Right atrium auricular region (tissue), 2 donors: ENCODE measurements at places on chromosomes 3 and 15.

DNA sequence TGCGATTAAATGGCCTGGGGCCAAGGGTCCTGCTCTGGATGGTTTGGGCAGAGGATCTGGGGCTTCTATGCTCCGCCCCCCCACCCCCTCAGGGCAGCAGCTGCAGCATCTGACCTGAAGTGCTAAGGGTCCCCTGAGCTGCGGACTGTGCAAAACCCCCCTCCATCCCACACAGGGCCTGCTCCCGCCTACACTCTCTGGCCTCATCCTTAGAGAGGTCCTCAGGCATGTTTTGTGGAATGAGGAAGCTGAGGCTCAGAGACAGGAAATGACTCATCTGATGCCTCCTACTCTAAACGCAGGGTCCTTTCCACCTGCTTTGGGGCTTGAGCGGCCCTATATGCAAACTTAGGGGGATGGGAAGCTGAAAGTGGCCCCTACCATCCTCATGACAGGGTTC lies 59.5 kb upstream of the CTSH start:
- no peak for DNase-seq

GRCh38 chr3:179265875-179266274 lies 15.0 kb upstream of the KCNMB3 start:
- DNase-seq = no peak

DNA sequence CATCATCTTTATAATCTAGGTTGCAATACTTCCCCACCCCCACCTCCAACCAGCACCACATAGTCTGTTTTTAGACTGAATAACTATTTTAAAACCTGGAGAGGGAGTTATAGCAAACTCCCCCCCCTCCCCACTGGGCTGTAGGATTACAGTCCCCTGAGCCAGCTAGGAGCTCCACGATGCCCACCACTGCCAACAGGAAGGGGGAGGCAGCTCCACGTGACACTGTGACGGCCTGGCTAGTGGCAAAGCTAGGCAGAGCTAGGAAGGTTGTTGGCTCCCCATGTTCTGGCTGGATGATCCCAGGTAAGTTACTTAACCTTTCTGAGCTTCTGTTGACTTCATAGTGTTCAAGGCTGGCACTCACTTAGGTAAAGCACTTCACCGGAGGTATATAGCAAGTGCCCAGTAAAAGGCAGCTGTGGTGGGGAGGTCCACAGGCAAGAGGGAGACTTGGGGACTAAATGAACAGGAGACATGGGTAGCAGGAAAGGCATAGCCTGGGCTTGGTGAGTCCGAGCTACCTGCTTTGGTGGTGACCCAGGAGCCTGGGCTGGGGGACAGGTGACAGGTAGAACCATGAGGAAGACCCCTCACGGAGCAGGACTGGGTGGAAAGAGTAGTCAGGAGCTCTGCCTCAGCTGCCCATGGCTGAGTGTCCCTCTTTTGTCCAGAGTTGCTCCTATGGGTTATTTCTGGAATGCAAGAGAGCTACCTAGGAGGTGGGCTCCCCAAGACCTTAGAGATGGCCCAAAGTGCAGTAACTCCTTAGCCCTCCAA lies 4.0 kb upstream of the TBC1D21 start:
- DNase-seq = no peak

- no peak for DNase-seq
Observed at GRCh38 chr3:61297821-61298220, 46.6 kb upstream of the FHIT start.

DNA sequence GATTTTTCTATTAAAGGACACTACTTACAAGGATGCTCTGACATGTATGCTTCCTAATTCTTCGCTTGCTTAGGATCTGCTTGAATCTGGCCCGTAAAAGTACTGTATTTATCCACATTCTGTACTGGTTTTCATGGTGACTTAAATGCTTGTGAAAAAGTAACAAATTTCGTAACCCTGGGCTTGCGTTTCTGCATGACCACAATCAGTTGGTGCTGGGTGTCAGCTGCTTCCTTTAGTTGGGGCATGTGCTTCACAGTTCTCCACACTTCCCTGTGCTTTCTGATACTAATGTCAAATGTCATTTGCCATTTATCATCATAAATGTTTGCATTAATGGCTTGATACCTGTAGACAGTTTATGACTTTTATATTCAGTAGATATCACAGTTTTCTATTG lies 218.4 kb upstream of the MLF1 start:
- DNase-seq = no peak

GRCh38 chr3:10149226-10149625 lies 7.6 kb downstream of the VHL start:
- DNase-seq = no peak

DNA sequence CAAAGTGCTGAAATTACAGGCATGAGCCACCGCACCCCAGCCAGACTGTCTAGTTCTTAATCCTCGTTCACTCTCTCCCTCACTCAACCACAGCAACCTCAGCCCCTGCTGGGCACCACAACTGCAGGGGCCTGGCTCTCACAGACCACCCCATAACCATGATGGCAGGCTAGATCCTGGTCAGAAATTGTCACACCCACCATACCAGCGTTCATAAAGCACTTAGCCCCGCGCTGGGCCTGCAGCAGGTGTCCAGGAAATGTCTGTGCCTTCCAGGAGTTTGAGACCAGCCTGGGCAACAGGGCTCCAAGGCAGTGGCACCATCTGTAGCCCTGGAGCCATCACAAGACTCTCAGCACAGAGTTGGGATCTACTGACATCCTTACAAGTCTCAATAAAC lies 1.9 kb downstream of the SHISA5 start:
- no peak for DNase-seq

DNA sequence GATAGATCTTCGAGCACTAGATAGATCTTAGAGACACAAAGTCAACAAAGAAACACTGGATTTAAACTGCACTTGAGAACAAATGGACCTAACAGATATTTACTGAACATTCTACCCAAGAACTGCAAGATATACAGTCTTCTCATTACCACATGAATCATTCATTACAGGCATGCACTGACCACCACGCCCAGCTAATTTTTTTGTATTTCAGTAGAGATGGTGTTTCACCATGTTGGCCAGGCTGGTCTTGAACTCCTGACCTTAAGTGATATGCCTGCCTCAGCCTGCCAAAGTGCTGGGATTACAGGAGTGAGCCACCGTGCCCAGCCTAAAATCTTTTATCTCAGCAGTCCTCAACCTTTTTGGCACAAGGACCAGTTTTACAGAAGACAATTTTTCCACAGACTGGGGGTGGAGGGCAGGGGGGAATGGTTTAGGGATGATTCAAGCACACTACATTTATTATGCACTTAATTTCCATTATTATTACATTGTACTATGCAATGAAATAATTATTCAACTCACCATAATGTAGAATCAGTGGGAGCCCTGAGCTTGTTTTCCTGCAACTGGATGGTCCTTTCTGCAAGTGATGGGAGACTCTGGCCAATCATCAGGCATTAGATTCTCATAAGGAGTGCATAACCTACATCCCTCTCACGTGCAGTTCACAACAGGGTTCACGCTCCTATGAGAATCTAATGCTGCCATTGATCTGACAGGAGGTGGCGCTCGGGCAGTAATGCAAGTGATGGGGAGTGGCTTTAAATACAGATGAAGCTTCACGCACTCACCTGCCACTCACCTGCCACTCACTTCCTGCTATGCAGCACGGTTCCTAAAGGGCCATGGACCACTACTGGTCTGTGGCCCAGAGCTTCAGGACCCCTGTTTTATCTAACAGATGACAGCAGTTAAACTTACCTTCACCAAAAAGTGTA lies 21.7 kb downstream of the CSNK1G1 start:
- no peak for DNase-seq

GRCh38 chr3:50417637-50418033 lies 58.3 kb upstream of the TMEM115 start:
- no peak for DNase-seq

DNA sequence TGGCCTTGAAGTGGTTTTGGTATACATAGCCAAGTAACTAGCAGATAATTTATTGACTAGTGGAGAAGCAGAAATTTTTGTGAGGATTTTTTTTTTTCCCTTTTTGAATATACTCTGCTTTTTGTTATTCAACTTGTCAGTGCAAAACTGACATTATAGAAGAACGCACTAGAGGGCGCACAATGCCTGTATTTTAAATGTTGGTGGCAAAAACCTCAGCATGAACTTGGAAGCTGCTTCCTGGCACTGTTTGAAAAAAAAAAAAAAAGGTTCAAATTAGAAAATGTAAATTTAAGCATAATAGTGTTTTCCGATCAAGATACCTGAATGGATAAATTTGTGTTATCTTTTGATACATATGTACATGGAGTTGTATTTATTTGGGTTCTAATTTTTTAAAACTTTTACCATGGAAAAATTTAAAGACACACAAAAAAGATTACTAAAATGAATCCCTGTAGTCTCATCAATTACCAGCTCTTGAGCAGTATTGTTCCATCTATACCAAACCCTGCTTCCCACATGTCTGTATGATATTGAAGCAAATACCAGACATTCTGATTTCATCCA lies 56.0 kb downstream of the SLC25A26 start:
- DNase-seq = no peak

- no peak for DNase-seq
Observed at GRCh38 chr3:124976383-124976782, 41.8 kb upstream of the MUC13 start.

DNA sequence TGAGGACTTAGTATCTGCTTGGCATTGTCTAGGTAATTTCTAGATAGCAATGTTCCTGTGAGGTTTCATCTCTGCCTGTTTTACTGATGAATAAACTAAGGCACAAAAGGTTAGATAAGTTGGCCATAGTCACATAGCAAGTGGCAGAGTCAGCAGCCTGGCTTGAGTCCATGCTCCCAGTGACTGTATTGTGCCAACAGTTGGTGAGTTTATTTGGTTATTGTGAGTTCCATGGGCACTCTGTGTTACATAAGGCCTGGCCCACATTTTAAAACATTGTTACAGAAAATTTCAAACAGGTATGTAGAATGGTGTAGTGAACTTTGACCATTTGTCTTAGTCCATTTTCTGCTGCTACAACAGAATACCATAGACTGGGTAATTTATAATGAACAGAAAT lies 15.2 kb downstream of the MCM2 start:
- no peak for DNase-seq

GRCh38 chr3:71681224-71681668 lies 44.0 kb downstream of the EIF4E3 start:
- peak; percentile 70 for DNase-seq

GRCh38 chr15:85905751-85906450 lies 111.2 kb upstream of the KLHL25 start:
- no peak for DNase-seq

- DNase-seq = peak; percentile 18
Observed at GRCh38 chr3:43863966-43864933, 173.5 kb downstream of the ABHD5 start.
